Vagina (tissue), 2 donors: ENCODE measurements at places on chromosomes 6 and 20.

GRCh38 chr6:129882510-129883023 is 21.5 kb upstream of the TMEM244 start:
- no peak for DNase-seq

DNA sequence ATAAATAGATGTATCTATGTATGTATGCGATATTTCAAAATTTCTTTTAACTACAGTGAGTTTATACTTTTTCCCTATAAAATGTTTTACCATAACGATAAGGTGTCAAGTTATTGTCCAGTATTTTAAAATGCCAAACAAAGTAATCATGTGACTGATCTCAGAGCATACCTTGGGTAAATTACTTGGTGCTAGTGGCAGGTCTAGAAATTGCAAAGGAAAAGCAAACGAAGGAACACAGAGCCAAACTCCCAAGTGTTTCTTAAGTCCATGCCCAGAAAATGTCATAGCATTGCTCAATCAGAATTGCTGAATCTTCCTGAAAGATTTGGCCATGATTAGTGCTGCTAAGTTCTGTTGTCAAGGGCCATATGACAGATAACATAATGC is 77.5 kb downstream of the CAP2 start:
- no peak for DNase-seq

DNA sequence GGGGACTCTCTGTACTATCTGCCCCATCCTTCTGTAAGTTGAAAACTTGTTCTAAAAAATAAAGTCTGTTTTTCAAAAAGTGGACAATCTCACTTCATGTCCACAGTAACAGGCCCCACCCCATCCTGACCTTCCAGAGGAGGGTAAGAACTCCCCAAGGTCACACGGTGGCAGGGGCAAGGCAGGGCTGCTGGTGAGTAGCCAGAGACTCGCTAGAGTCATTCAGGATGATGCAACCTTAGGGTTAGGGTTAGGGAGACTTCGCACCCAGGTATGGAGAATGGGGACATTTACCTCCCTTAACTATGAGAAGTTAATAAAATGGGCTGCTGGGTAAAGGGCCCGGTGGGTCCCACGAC is 15.4 kb downstream of the PEDS1 start:
- DNase-seq, result no peak

DNA sequence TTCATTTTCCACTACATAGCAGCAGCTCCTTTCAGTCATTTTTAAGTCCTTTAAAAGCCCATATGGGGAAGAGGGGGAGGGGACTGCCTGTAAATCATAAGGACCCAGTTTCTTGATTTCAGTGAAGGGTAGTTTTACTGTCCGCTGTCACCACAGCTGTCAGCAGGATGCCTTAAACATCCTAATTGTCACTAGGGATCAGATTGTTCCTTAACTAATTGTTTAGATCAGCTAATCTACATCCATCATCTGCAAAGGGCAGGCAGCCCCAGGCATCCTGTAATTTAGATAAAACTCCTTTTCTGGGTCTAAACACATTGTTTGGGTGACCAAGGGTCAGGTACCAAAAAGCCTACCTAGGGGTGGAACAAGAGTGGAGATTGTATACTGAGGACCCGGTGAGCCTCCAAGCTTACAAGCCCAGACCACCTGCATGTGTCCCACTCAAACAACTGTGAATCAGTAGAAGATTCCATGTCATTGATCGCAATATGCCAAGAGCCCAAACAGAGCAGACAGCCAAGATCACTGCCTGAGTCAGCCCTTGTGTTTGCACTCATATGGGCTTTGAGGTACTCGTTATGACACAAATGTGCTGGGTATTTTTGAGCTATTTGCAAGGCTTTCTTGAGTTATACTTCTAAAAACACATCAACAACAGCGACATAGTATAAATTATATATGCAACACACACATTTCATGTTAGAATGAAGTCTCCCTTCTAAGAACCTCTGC is 198.7 kb upstream of the CEP162 start:
- no peak for DNase-seq

DNA sequence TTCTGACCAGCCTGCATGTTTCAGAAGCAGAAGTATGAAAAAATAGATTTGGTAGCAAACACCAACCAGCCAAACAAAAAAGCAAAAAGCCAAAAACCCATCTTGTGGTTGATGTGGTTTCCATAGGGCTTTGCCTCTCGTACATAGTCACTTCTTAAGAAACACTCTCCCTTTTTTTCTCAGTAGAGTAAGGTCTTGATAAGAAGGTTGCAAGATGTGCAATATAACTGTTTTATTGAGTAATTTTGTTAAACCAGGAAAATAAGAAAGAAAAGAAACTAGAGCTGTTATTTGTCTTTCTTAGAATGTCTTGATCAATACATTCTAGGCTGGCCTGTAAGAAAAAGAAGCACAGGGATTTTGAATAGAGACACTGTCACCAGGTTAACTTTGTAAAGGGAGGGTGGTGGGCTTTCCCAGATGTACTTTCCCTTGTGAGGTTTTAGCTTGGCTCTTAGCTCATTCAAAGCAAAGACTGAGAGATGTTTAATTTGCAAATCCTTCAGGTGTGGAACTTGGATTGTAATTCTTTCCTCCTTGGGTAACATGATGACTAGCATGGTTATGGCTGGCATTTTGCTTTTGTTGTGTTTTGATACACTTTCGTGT is 49.7 kb downstream of the AKAP12 start:
- DNase-seq, result no peak

- DNase-seq, result no peak
These were observed 111.5 kb downstream of the HFE start for GRCh38 chr6:26198722-26199056.

GRCh38 chr6:11909696-11910132 is 102.4 kb upstream of the HIVEP1 start:
- DNase-seq, result no peak

DNA sequence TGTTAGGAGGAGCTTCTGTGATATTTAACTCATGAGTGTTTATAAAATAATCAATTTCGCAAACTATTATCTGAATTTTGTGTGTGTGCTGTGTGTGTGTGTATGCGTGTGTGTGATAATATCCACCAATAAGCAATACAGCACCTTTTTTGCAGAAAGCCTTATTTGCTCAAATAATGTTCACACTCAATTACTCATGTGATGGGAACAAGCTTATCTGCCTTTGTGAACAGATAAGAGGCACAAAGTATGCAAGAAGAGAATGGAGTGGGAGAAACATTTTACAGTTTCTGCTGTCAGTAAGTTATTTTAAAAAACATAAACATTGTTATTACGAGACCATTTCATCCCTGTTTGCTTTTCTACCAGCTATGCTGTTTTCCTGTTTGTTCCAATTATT is 36.7 kb upstream of the PTPRK start:
- no peak for DNase-seq

DNA sequence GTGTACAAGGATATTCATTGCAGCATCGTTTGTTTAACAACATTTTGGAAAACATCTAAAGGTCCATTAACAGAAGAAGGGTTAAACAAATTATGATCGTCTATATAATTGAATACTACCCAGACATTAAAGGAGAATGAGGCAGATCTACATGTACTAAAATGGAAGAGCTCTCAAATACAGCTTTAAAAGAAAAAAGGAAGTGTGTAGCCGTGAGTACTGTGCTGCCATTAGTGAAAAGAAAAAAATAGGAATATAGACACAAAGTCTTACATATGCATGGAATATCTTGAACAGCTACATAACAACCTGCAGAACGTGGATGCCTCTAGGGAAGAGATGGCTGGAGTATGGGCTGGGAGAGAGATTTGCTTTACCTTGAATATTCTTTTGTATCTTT is 37.9 kb downstream of the PRDM1 start:
- DNase-seq, result no peak
